ENCODE measurements at places on chromosomes 2 and 18.

DNA sequence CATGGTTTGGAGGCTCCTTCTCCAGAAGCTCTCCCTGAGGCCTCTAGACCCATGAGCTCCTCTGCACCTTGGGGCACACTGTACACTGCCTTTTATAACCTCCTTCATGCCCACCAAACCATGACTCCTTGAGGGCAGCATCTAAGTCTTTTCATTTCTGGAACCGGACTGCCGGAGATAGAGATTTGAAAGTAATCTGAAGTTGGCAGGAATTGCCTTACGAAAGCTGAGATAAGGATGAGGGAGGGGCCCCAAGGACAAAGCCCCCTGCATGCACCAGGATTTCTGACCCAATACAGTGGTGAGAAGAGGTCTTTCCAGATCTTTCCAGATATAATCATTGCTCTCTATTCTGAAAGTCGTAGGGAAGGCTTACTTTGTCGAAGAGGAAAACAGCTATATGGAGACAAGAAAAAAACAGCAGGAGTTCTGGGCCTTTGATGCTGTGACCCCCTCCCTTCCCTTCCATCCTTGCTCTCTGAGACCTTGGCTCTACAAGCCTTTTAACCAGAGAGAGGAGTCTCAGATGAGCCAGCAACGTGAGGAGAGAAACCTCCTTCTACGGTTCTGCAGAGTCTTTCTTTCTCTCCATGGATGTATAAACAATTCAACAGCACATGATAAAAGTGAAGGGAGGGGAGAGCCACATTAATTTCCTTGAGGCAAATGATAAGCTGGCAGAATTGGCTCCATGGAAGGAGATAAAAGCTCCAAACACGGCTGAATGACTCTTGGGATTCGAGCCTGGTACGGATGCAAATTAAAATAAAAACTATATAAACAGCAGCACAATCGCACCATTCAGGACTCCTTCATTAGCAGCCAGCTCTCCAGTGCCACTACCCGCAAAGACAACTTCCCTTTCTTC is 88.0 kb upstream of the RTN4 start:
- no peak for DNase-seq

- DNase-seq, result no peak
Measured at GRCh38 chr2:58137856-58138255, 91.2 kb downstream of the VRK2 start.

- no peak for DNase-seq
Measured at GRCh38 chr2:40266201-40266600, 185.7 kb downstream of the SLC8A1 start.

- no peak for DNase-seq
Measured at GRCh38 chr18:80183273-80184050, 63.9 kb downstream of the PARD6G start.

DNA sequence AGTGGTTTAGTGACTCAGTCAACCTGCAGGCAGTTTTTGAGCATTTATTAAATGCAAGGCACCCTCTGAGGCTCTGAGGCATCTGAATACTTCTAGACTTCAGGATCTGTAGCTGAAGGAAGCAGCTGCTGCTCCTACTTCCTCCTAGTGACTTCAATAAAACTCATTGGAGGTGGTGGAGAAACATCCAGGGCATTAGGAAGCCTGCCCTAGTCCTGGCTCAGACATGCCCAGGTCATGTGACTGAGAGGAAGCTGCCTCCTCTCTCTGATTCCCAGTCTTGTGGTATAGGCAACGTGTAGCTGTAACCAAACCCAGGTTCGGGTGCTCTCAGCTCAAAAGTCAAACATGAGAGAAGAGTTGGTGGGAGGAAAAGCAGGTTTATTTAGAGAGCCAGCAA is 287.2 kb upstream of the GYPC start:
- DNase-seq, result no peak

DNA sequence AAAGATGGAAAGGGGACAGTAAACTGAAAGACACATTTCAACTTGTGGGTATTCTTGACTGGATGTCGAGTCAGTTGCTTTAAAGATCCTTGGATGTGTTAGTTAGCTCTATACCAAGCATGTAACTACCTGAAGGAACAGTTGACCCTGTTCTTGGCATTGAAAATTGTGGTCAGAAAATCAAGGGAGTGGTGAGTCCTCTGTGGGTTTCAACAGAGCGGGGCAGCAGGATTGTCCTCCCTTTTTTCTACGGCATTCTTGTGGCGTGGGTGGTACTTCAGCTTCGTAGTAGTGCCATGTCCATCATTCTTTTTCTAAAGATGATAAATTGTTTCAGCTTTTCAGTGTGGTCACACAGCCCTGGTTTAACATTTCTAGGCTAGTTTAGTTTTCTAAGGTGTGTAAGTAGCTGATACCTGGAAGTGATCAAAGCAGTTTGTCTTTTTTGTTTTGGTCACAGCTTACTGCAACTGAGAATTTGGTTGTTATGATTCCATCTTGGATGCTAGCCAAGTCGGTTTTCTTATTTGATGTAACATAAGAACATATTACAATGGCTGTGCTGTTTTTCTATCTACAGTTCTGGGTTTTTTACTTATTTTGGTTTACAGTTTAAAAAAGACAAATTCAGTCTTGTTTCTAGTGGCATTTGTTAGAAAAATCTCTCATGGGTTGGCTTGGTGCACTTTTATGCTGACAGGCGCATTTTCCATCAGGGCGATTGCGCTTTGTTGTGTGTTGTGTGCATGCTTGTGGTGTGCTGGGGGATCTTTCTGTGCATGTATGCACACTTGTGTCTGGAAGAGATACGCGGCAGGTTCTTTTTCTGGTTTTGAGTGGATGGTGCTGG is 84.7 kb downstream of the ZNF407 start:
- DNase-seq, result no peak

DNA sequence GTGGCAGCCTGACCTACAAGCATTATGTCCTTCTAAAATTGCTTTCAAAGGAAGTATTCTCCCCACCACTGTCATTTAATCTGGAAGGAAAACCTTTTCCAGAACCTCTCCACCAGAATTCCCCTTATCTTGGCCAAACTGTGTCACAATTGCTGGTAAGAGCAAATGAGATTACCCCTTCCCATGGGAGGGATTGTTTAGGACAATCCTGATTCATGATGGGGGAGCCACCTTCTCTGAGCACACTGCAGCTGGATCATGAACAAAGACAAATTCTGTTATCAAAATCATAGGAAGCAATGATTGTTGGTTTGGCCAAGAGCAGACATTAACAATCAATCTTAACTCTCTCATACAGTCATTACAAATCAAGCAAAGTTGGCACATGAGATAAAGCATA is 18.1 kb upstream of the ATOH8 start:
- DNase-seq, result no peak

GRCh38 chr18:74597034-74597661 is 522 bp upstream of the ZNF407 start:
- DNase-seq, result peak; percentile 71

DNA sequence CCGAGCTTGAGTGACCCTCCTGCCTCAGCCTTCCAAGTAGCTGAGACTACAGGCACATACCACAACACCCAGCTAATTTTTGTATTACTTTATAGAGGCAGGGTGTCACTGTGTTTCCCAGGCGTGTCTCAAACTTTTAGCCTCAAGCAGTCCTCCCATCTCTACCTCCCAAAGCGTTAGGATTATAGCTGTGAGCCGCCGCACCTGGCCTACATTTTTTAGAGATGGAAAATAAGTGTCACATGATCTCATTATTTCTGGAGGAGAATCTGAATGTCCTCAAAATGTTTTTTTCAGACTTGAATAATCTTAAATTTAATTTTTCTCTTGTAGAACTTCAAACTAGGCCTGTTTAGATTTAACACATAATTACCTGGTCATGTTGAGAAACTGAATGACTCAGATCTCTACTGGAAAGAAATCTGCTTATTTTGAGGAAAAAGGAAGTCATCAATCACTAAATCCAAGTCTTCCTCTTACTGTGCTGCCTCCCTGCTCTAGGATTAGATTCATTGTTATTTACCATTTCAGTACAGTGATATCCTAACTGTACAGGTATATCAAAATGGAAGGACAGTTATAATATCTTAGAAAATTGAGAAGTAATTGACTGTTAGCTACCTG is 92.4 kb downstream of the COX7A2L start:
- no peak for DNase-seq

- no peak for DNase-seq
Measured at GRCh38 chr2:210899131-210899530, 342.7 kb downstream of the CPS1 start.

DNA sequence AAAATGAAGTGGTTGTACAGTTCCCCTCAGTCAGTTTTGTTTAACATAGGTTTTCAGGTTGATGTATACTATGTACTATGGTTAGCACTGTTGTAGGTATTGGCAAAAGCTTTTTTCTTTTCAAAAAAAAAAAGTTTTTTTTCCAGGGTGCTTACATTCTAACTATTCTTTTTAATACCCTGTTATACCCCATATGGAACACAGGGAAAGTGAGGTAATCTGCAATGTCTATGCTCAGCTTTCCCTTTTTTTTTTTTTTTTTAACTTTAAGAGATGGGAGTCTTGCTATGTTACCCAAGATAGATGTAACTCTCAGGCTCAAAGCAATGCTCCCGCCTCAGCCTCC is 590 bp upstream of the CCDC138 start:
- no peak for DNase-seq

- DNase-seq, result no peak
Measured at GRCh38 chr18:78244779-78245178, 734.8 kb upstream of the SALL3 start.

GRCh38 chr18:23265682-23266399 is 130.6 kb downstream of the CABLES1 start:
- DNase-seq, result no peak

DNA sequence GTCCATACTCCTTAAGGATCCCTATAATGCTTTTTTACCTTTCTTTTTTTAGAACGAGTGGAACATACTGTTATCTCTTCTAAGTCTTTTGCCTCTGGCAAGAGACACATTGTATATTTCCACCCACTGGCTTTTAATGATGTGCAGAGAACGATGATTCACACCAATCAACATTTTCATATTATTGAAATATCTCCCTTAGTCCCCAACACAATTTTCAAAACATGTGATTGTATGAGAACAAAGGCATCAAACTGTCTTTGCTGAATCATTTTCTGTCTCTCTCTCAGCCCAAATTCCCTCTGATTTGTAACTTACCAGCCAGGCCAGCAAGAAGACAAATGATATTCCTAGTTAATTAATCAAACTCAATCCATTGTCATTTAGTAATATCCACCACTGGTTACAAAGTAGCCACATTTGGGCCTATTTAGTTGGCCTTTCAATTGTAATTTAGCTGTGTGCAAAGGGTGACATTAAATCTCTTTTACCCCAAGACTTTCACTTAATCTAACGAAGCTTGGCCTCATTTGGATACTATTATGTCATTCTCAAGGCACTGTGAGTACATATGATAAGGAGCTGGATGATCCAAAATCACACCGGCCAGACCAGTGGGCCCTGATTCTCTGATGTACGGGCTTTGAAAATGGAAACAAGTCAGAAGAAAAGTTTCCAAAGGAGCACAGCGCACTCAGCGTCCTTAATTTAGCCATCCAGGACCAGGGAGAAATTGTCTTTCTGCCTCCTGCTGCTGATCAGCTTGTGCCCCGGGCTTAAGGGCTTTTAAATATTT is 185.1 kb downstream of the SCG2 start:
- no peak for DNase-seq

DNA sequence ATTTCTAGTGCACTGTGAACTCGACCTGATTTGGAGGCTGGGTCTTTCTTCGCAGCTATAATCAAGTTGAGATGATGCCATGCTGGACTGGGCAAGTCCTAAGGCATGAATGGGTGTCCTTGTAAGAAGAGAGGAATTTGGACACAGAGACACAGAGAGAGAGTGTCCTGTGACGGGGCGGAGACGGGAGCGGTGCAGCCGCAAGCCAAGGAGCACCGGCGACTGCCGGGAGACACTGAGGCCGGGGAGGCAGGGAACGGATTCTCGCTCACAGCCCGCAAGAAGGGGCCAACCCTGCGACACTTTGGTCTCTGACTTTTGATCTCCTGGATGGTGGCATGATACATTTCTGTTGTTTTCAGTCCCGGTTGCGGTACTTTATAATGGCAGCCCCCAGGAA is 22.4 kb upstream of the MBP start:
- DNase-seq, result no peak

All from activated CD4-positive, alpha-beta T cell treated with anti-CD3 and anti-CD28 coated beads, Interleukin-2, amount 50 U/mL, for 48 hours (primary cell).